ENCODE measurements at places on chromosomes 11 and 22. TPM values are rescaled to one million over a fixed set of nuclear protein-coding genes. Genes with fewer than 3 reads are reported as not detected.
A peak's percentile ranks its signal among the peaks of the same experiment; 100 is the strongest.

The PHF21B gene
- total RNA-seq = 127 TPM

GRCh38 chr11:119107538-119108145 lies 498 bp downstream of the C2CD2L start:
- peak overlapping the region; percentile 84 for H3K4me3 ChIP-seq
- H3K27ac ChIP-seq = no peak overlapping the region
- H3K36me3 ChIP-seq = no peaks in the 10 kb centered on the region
- H3K4me1 ChIP-seq = peaks cover 29% of the 10 kb centered on the region
- H3K27me3 ChIP-seq = peaks cover 20% of the 10 kb centered on the region
- DNase-seq = no peak

The GP1BB gene
- total RNA-seq = 1.3 TPM

DNA sequence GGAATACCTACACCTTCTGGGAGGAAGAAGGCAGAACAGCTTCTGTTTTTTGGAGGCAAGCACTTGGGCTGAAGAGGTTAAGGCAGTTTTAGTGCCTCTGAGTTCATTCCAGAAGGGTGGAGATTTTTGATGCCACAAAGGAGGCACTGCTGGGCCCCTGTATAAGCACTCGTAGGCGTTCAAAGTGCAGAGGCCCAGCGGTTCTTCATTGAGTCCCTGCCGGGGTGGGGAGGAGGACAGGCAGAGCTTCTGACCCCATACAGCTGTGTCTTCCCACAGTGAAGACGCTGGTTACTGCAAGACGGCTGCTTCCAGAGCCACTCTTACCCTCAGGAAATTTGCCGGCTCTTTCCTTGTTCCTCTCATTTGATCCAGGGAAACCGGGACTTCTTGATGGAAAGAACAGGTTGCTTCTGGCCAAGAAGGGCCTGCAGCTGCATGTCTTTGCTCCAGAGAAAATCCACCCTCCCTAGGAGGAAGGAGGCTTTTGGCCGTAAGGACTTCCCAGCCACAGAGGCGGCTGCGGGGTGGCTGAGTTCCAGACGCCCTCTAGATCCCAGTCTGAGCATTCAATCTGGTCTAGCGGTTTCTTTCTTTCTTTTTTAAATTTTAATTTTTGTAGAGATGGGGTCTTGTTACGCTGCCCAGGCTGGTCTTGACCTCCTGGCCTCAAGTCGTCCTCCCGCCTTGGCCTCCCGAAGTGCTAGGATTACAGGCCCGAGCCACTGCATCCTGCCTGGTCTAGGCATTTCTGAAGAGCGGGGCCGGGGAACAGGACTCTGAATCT lies 9.4 kb downstream of the ADAMTS15 start:
- H3K27me3 ChIP-seq = peaks cover 4% of the 10 kb centered on the region
- H3K4me1 ChIP-seq = no peaks in the 10 kb centered on the region
- H3K4me3 ChIP-seq = no peak overlapping the region
- H3K27ac ChIP-seq = no peak overlapping the region
- no peak for DNase-seq

DNA sequence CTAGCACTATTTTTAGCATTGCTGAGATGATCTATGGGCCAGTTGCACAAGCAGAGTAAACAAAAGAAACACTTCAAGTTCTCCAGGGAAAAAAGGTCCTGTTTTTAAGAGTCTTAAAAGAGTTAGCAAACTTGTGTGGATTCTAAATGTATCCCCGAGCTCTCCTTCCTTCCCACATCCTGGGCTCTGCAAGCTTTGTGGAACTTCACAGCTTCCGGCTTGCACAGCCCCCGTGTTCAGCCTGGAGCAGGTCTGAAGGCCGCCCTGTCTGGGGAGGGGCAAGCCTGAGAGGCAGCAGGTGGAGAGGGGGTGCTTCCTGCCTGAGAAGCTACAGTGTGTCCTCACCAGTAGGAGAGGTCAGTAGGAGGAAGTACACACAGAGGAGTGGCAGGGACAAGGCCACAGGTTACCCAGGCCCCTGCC lies 35.1 kb upstream of the SUSD2 start:
- no peaks in the 10 kb centered on the region for H3K36me3 ChIP-seq
- no peaks in the 10 kb centered on the region for H3K27me3 ChIP-seq
- H3K4me3 ChIP-seq = no peak overlapping the region
- H3K4me1 ChIP-seq = peaks cover 24% of the 10 kb centered on the region

The ZNF74 gene
- total RNA-seq = 94.0 TPM

The ZNF215 gene
- total RNA-seq = 18.8 TPM

GRCh38 chr11:71426413-71426812 lies 21.8 kb downstream of the DHCR7 start:
- no peaks in the 10 kb centered on the region for H3K36me3 ChIP-seq
- H3K27me3 ChIP-seq = no peaks in the 10 kb centered on the region
- DNase-seq = no peak
- H3K4me3 ChIP-seq = no peak overlapping the region
- no peak overlapping the region for H3K27ac ChIP-seq
- H3K4me1 ChIP-seq = no peaks in the 10 kb centered on the region

The PRR33 gene
- not detected for total RNA-seq

The CDON gene
- total RNA-seq = 35.5 TPM
